Erythroblast (primary cell): ENCODE measurements at places on chromosomes 12 and 14.
A peak's percentile ranks its signal among the peaks of the same experiment; 100 is the strongest.

- DNase-seq = no peak
Measured at GRCh38 chr12:13595536-13596443, 385.6 kb downstream of the GRIN2B start.

DNA sequence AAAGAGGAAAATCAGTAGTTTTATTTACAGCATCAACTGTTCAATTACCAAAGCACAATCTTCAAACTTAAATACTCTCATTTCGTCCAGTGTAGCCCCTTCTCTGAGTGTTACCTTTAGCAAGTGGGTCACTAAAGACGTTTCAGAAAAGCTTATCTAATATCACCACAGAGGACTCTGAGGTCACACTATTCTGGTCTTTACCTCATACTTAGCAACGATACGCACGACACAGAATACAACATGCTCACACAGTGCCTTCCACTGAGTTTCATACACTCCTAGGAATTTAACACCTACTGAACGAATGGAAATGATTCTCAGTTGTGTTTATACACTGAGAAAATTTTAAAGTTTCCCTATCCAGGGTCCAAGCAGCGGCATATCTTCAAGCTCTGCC, 2.0 kb downstream of the SYT10 start:
- no peak for DNase-seq

DNA sequence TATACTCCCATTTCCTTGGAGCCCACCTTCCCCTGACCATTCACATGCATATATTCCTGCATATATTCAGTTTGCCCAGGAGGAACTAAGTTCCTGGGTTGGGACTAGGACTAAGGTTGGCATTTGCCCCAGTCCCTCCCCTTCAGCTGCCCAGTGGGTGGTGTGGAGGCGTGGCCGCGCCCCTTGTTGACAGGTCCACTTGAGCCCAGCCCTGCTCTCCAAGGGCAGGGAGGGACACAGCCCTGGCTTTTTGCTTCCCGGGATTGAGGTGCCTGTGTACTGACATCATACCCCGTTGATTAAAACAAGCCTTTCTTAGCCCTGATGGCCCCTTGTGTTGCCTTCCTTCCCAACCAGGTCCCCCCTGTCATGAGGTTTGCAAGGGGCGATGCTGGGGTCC, 7.3 kb downstream of the ERBB3 start:
- no peak for DNase-seq

DNA sequence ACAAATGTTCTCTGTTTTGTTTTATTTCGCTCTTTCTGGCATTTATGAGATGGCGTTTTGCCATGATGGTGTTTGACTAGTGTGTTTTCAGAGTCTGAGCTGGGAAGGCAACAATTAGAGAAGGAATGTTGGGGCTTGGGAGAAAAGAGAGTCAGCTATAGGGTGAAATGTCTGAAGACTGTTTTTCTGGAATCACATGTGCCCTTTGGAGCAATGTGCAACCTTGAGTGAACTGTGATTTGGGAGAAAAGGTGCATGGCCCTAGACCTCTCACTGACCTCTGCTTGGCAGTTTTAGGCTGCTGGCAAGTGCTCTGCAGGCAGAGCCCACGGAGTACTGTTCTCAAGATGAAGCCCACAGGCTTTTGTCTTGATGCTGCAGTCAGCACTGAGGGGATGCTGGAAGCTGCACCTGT, 379.9 kb upstream of the PDE3A start:
- no peak for DNase-seq

- DNase-seq = peak; percentile 20
Measured at GRCh38 chr14:88005050-88005481, at the start of gene GPR65. TSS of gene GPR65 (plus strand) at chr14:88005135. CDS start at chr14:88010848, 5,713 bp downstream.

- no peak for DNase-seq
Measured at GRCh38 chr12:124694250-124694649, 126.8 kb upstream of the NCOR2 start.

- no peak for DNase-seq
Measured at GRCh38 chr12:229441-230191, 15.7 kb upstream of the SLC6A12 start.

- DNase-seq = no peak
Measured at GRCh38 chr12:43638806-43639205, 86.8 kb upstream of the ADAMTS20 start.

DNA sequence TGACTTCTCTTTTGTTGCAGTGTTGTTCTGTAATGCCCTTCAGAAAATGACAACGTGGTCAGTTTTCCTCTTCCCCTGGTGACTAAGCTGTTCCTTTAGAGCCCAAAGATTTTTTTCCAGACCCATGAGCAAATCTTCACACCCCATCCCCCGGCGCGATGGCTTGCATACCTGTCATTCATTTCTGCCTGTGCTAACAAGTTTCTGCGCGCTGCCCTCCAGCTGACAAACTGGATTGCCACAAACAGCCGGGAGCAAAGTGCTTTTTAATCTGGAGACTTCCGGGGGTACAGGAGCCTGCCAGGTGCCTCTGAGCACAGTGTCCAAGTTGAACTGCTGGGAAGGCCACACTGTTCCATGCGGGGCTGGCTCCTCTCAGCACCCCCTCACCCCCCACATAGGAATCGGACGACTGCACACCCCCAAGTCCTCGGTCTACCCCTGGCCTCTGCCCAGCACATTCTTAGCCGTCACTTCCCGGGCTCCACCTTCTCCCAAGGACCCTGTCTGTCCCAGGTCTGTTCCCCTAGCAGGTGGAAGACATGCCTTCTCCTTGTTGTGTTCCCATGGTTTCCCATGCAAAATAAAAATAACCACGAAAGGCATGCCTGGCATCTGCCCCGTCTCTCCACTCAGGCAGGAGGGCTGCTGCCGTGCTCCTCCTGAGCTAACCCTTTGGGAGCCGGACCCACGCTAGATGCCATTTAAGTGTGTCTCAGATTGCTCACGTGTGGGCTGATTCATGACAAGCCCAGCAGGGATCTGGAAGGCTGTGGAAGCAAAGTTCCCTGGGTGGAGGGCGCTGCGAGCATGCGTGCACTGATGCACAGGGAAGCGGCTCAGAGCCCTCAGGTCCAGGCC, 14.1 kb downstream of the RILPL1 start:
- no peak for DNase-seq

DNA sequence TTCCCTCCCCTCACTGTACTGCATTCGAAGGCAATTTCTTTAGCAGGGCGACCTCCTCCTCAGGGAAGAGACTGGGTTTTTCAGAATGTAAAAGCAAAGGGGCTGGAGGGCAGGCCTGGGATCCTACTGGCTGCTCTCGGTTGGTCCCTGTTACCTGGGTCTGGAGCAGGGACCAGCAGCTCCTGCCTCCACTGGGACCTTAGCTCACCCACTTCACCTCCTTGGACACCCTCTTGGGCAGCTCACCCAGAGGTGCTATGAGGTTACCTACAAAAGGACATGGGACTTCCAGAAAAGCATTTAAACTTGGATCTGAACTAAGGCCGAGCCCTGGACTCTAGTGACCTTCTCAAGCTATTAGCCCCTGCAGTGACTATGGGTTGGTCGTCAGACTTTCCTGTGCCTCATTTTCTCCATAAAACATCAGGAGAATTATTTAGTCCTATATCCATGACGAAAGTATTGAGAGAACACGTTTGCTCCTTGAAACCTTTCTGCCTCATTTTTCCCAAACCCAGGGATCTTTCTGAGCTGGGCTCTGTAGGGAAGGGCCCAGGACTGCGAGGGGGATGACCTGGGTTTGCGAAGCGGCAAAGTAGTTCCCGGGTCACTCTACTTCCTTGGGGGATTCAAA, 65.0 kb downstream of the FBXL14 start:
- no peak for DNase-seq

GRCh38 chr14:64654246-64654900, 49.9 kb upstream of the PLEKHG3 start:
- no peak for DNase-seq
